Activated gamma-delta T cell (primary cell): ENCODE measurements at places on chromosomes 16 and 17.

DNA sequence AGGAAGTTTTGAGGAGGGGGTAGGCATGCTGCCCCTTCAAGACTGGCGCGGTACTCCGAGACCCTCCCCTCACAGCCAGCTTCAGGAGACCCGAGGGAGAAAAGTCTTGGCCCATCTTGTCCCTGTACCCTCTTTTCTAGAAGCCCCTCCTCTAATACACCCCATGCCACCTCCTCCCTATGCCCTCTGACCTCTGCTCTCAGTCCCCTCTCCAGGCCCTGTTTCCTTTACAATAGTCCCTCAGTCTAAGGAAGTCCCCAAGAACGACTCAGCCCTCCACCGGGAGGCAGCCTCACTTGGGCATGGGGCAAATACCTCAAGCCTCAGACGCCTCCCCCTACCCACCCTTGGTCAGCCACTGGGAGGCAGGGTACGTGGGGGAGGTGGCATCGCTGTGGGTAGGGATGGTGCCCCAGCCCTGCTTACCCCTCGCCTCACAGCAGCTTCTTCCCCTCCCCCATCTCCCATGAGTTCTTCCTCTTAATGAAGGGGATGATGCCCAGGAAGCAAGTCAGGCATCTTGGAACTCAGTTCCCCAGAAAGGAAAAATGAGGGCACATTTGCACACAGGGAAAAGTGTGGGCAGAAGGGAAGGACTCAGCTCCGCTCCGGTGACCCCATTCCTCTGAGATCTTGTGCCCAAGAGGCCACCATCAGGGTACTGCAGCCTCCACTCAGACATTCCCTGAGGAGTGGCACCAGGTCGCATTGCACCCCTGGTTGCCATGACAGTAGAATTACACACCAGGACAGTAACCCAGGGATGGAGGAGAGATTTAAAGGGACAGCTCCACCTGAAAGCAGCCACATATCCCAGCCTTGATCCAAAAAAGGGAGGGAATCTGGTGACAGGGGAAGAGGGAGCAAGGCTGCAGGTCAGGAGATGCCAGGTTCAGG is 6.2 kb downstream of the MPP2 start:
- DNase-seq = no peak

GRCh38 chr17:21066394-21066793 is 23.6 kb upstream of the USP22 start:
- no peak for DNase-seq

GRCh38 chr17:81020767-81021497 is 14.0 kb upstream of the BAIAP2 start:
- no peak for DNase-seq

DNA sequence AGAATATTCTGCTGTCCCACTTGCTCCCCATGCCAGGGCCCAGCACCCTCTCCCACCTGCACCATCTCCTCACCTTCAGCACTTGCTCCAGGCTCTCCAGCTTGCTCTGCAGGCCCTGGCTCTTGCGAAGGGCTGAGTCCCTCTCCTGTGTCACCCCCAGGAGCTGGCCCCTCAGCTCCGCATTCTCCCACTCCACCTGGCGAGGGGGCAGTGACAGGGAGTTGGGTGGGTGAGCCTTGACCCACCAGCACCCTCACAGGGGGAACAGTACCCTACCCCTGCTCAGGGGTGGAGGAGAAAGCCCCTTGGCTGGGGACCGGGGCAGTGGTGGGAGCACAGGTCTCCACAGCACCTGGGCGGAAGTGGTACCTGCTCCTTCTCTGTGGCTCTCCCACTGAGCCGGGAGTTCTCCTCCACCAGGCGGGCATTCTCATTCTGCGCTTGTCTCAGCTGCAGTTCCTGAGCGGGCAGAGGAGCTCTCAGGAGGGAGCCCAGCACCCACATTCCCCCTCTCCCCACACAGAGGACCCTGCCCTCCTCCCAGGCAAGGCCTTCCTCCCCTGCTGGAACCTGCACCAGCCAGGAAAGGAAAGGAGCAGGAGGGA is 5.9 kb downstream of the TSPOAP1 start:
- no peak for DNase-seq

DNA sequence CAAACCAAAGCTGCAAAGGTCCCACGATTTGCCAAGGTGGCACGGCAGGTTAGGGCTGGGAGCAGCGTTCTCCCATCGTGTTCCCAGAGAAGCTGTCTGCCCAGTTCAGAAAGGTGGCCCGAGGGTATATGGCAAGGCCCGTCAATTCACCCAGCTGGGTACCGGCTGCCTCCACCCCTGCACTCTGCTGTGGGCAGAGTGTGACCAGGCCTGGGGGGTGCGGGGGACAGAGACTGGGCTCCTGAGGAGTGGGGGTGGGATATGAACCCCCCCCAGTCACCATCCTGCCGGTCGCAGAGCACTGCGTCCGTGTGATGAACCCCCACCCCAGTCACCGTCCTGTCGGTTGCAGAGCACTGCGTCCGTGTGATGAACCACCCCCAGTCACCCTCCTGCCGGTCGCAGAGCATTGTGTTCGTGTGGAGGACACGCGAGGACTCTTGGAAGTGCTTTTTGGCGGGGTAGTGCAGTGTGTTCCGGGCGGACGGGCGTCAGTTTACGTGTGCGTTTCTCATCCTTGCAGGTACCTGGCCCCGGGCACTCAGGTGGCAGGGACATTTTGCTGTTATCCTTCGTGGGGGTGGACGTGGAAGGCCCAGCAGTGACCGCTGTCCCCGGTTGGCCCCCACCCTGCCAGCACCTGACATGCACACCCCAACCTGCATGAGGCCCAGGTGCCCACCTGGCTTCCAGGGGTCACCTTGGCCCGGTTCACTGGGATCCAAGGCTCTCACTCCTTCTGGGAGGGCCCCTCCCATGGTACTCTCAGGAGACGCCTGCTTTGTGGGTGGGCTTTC is 2.7 kb upstream of the FASN start:
- DNase-seq = no peak

DNA sequence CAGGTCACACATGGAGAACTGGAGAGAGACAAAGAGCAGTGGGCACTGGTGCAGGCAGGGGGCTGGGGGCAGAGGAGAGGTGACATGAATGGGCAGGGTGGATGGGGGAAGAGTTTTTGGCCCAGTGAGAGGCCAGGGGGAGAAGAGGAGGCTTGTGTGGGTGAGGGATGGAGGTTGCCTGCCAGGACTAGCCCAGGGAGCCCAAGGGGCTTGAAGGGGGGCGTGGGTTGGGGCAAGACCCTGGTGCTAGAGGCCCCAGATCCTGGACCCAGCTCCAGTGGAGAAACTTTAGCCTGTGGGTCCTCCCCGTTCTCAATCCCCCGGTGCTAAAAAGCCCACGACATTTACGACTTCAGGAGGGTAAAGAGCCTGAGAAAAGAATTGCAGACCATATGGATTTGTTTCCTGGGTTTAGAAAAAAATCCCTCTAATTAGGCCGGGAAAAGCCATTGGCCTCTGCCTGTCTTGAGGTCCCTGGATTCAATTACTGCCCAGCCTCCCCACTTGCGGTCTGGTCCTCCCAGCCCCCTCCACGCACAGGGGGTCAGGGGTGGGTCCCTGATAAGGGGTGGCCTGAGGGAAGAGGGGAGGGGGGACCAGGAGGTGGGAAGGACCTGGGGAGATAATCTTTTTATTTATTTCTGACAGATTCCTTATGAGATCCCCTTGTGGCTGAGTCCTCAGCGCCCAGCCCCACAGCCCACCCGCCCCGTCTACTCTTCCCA is 33.0 kb downstream of the NGFR start:
- no peak for DNase-seq

- DNase-seq = no peak
These were observed 32.2 kb downstream of the ABCA3 start for GRCh38 chr16:2308089-2308962.

DNA sequence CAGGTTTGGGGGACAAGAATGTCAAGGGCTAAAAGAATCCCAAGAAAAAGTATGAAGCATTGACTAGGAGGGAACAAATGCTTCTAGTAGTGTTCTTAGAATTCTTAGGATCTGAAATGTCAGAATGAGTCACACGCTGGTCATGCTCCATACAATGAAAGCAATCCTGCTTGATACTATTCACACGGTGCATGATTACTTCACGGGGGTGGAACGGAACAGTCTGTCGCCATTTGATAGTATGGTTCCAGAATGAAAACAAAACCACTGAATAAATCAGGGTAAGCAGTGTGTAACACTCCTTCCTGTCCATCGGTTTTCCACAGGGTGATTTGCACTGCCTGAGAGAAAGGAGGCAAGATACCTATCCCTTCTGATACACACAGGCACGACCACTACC is 22.9 kb upstream of the YWHAE start:
- DNase-seq = no peak

DNA sequence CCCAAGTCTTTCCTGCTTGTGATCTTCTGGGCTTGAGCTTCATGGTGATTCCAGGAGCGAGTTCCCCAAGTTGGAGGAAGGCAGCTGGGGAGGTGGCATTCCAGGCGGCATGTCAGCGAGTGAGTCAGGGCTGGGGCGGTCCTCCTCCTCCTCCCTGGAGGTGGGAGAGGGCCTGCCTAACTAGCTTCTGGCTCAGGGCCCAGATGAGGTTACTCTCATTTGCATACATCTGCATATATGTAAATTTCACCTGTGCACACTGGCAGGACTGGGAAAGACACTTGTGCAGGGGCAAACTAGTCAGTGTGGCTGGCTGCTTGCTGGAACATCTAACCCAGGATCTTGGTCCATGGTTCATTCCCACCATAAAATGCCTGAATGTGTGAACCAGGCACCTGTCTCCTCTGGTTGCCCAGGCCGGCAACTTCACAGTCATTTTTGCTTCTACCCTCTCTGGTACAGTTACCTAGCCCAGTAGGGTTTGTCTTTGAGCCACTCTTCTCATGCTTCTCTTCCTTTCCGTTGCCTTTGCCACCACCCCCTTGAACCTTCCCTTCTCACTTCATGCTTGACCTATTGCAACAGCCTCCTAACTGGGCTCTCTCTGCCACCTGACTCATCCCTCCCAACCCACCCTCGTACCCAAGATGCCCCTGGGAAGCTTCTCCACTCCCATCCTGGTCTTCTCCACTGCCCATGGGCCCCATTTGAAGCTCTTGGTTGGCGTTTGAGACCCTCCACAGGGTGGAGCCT is 9.6 kb upstream of the DLX4 start:
- DNase-seq = no peak

- DNase-seq = no peak
These were observed 138.3 kb downstream of the CHD9NB start for GRCh38 chr16:52914428-52914827.

DNA sequence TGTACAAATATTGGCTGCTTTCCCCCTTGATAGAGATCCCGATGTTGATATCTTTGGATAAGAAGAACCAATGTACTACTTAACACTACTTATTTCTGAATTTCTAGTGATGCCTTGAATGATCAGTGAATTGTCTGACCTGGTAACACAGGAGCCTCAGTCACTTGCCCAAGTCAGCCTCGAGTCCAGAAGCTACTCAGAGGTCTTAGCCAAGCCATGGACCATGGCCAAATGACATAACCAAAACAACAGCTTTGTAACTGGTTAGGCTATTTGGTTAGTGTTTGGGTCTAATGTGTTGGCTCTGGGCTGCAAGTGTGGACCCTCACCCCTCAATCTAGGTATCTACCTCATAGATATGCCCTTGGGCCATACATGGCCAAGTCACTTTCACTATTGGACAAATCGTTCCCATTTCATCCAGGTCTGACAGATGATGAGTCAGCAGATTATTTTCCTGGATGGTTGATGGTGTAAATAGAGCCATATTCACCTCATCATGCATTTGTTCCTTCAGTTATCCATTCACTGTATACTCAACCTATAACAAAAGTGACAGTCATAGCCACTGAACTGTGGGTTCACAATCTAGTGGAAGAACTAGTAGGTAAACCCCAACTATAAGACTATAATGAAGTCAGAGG is 3.5 kb downstream of the RBFOX1 start:
- DNase-seq = no peak

DNA sequence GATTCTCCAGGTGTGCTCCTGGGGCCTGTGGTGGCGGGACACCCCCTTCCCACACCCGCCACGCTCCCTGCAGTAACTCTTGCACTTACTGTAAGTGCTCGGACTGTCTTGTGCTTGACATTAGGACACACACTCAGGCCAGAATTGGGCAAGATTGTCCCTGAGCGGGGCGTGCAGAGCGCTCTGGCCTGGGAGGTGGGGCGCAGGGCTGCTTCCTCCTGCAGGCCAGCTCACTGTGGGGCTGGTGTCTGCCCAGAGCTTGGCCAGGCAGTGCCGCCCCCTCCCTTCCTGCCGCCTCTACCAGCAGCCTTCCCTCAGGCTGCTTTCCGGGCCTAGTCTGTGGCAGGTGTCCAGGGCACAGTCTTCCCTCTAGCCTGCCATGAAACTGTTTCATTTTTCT is 6.1 kb upstream of the ATP6V0C start:
- no peak for DNase-seq

DNA sequence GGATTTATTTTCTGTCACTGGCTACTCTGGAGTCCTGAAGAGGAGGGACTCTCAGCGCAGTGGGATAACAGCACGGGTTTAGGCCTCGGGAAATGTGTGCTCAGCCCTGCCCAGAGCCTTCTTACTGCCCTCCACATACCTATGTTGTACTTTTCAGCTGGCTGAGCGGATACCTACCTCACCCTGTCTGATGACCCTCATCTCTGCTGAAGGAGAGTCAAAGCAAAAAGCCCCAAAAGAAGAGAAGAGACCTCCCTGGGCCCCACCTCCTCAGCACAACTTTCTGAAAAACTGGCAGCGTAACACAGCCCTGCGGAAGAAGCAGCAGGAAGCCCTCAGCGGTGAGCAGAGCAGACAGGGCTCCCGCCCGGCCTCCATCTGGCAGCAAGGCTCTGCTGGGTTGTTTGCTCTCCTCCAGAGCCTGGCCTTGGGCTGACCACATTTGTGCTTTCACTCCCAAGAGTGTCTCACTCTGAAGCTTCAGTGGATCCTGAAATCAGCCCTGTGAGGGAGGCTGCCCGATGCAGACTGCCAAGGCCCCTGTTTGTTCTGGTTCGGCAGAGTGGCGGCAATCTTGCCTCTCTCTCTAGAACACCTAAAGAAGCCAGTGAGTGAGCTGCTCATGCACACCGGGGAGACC is 10.3 kb downstream of the MYCBPAP start:
- DNase-seq = no peak

GRCh38 chr16:27449434-27450195 is 47.6 kb downstream of the IL21R start:
- peak; percentile 90 for DNase-seq

DNA sequence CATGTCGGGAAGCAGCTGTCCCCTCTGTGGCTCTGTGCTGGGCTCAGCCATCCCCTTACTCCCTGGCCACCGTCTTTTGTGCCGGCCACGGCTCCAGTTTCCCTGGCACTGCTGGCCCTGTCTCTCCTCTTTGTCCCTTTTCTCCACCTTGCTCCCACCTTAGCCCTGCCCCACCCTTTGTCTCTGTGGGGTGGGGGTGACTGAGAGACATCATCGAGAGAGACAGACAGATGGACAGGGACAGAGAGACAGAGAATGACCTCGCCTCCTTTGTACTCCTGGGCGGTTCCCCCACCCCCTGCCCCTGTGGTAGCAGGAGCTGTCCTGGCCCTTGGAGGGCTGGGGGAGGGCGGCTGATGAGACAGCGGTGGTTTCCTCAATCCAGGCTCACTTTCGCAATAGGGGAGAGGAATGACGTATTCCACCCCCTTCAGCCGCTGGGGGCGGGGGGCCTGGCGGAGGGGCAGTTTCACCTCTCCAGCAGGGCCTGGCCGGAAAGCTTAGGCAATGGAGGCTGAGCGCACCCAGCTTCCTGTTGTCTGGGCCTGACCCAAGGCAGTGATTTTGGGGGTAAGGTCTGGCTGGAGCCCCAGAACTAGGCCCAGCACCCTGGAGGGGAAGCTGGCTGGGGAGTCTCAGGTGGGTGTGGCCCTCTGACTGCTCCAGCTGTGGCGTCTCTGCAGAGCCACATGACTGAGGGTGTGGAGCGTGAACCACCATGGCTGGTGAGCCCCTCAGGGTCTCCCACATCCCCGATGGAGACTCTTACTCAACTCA is 7.3 kb downstream of the FMNL1 start:
- peak; percentile 76 for DNase-seq

- DNase-seq = no peak
These were observed 22.4 kb upstream of the USP43 start for GRCh38 chr17:9622961-9623360.
